ENCODE measurements at places on chromosomes 4 and X. TPM values are rescaled to one million over a fixed set of nuclear protein-coding genes. Genes with fewer than 3 reads are reported as not detected.

GRCh38 chr4:79621061-79621460 is 213.0 kb upstream of the GK2 start:
- no peak for DNase-seq

The TTC29 gene
- 2.6 TPM for polyA plus RNA-seq

- no peak for DNase-seq
Measured at GRCh38 chr4:10115271-10115796, 1.3 kb downstream of the WDR1 start.

DNA sequence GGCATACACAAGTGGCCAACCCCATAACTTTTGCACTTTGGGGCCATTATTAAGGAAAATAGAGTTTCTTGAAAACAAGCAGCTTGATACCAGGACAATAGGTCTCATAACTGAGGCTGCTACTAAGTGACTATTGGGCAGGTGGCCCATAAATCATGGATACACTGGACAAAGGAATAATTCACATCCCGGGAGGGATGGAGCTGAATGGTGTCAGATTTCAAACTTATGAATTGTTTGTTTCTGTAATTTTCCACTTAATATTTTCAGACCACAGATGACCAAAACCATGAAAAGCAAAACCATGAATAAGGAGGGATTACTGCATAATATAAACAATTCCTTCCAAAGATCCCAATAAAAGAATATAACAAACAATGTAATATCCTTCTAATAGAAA is 114.4 kb downstream of the WDFY3 start:
- no peak for DNase-seq

GRCh38 chrX:23062359-23062758 is 62.6 kb downstream of the DDX53 start:
- DNase-seq, result no peak

DNA sequence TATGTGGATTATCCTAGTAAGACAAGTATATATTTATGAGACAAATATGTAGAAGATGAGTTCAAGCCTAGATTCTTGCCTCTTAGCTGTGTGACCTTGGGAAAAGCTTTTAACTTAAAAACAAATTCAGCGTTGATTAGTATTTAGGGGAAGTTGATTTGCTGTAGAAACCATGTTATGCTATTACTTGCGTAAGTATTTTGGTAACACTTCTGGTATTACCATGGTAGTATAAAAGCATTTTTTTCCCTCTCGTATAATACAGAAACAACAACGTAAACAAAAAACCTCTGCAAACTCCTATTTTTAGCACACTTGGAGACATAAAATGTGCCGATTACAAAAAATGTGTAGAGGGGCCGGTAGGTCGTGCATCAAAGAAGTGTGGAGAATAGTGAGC is 33.2 kb downstream of the STAG2 start:
- no peak for DNase-seq

The ERCC6L gene
- polyA plus RNA-seq, result 0.16 TPM

DNA sequence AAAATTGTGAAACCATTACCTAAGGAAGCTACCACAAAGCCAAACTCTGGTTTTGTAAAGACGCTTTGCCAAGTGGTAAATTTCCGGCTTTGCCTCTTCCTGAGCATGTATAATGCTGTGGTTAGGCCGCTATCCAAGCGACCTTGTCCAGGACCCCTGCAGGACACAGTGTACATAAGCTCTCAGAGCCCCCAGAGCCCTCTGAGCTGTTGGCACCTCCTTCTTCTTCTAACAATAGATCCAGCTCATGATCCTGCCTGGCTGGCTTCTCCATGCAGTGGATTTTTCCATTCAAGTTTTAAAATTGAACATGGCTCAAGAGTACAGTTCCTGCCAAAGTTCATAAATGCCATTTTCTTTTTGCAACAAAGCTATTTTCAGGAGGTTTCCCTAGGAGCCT is 326.7 kb downstream of the MAPK10 start:
- DNase-seq, result peak; percentile 15

The HTN3 gene
- not detected for polyA plus RNA-seq

DNA sequence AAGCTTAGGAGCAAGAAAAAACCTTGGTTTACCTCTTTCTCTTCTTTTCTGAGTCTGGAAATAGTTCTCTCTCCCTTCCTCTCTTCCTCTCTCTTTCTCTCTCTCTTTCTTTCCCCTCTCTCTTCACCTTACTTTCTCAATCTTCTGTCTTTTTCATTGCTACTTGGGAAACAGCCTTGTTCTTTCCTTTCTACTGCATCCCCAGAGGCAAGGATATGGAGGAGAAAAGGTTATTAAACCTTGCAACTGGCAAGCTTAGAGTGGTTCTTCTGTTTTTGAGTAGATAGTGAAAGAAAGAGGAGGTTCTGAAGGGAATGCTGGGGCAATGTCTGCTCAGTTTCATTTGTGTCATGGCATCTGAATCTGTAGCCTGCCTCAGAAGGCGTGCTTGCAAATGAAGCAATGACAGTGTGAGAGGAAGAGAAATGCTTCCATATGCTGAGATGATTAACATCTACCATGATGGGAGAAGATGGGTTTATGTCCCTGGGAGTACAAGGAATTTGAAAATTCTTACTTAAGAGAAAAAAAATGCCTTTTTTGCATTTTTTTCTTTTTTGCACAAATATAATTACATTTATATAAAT is 190.6 kb downstream of the CEP135 start:
- no peak for DNase-seq

The TRO gene
- 2.8 TPM for polyA plus RNA-seq

DNA sequence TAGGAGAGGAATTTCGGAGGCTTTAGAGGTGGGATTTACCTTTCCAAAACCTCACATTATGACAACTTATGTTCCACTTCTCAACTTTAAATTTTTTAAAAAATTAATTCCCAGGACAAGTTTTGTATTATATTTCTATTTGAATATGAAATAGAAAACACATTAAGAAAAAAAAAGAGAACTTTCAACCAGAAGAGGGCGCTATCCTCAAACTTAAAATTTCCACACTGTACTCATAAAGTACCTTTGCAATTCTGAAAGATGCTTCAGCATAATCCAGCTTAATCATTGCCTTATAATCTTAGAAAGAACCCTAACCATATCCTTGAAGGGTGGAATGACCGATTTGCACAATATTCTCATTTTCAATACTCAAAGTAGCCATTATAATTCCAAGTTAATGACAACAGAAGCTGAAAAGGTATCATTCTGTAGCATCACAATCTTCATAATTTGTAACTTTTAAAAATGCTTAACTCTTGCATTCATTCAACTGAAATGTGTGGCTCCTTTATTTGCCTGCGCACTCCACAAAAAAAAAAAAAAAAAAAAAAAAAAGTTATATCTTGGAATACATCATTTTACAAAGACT is 158.0 kb downstream of the KCNIP4 start:
- DNase-seq, result peak; percentile 66

The HTRA3 gene
- 9.5 TPM for polyA plus RNA-seq

The XPNPEP2 gene
- polyA plus RNA-seq, result 0.71 TPM

The CFAP99 gene
- polyA plus RNA-seq, result 2.1 TPM

DNA sequence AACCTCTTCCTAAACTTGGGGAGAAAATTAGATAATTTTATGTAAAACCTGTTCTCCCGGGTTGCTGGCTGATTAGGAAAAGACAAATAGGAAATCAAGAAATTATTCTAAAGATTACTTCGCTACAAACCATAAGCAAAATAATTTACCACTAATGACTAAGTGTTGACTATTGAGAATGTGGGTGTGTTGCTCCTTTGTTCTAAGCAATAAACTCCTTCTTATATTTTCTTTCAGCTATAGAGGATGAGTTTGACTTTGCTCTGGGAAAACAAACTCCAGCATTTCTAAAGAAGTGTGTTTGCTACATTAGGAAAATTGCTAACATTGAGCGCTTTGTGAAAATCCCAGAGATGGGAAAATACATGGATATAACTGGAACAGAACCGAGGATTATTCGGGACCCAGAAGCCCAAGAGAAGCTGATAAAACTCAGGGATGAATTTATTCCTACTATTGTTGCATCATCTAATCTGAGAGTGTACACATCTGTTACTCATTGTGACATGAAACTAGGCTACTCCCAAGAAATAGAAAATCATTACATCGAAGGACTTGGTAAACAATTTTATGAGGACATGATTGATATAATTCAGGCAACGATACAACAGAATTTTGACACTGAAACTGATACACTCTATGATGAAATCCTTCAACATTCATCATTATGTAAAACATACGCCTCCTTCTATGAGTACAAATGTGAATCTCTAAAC is 194.2 kb downstream of the NWD2 start:
- no peak for DNase-seq

The ZNF711 gene
- polyA plus RNA-seq, result 1.2 TPM

GRCh38 chrX:108397627-108398391 is 40.4 kb downstream of the COL4A6 start:
- DNase-seq, result no peak

DNA sequence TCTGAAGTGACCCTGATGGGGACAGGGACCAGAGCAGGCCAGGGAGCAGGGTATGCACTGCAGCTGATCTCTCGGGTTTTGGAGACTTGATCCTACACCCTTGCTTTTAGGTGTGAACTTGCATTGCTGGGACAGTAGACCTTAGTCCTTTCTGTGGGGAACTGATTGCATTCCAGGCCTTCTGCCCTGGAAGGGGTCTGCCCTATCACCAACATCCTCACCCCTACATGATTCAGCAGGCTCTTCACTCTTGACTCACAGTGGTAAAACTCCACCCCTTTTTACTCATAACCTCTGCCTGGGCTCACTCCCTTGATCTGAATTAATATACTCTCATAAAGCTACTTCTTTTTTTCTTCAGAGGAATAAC is 6.6 kb upstream of the DDX60L start:
- no peak for DNase-seq

The GLRA3 gene
- polyA plus RNA-seq, result 0.06 TPM

The MANBA gene
- 19.9 TPM for polyA plus RNA-seq

- peak; percentile 93 for DNase-seq
Measured at GRCh38 chrX:116317409-116317808, 119.0 kb upstream of the SLC6A14 start.

- DNase-seq, result no peak
Measured at GRCh38 chr4:79759793-79760192, 313.2 kb downstream of the ANTXR2 start.

GRCh38 chr4:74543983-74544382 is 99.0 kb downstream of the AREG start:
- DNase-seq, result no peak

- peak; percentile 89 for DNase-seq
Measured at GRCh38 chr4:106048250-106048971, 153.1 kb downstream of the NPNT start.

Data from lung (tissue), 17 donors.